ENCODE measurements at places on chromosomes 1 and 21.

- no peak for DNase-seq
Observed at GRCh38 chr1:6909857-6910256, 124.6 kb downstream of the CAMTA1 start.

- DNase-seq: no peak
Observed at GRCh38 chr1:69191335-69191734, 376.4 kb upstream of the LRRC7 start.

- no peak for DNase-seq
Observed at GRCh38 chr1:185239861-185240260, 77.2 kb downstream of the IVNS1ABP start.

GRCh38 chr1:88371436-88372023 is 312.5 kb upstream of the PKN2 start:
- no peak for DNase-seq

GRCh38 chr1:227343206-227343605 is 24.9 kb upstream of the CDC42BPA start:
- no peak for DNase-seq

DNA sequence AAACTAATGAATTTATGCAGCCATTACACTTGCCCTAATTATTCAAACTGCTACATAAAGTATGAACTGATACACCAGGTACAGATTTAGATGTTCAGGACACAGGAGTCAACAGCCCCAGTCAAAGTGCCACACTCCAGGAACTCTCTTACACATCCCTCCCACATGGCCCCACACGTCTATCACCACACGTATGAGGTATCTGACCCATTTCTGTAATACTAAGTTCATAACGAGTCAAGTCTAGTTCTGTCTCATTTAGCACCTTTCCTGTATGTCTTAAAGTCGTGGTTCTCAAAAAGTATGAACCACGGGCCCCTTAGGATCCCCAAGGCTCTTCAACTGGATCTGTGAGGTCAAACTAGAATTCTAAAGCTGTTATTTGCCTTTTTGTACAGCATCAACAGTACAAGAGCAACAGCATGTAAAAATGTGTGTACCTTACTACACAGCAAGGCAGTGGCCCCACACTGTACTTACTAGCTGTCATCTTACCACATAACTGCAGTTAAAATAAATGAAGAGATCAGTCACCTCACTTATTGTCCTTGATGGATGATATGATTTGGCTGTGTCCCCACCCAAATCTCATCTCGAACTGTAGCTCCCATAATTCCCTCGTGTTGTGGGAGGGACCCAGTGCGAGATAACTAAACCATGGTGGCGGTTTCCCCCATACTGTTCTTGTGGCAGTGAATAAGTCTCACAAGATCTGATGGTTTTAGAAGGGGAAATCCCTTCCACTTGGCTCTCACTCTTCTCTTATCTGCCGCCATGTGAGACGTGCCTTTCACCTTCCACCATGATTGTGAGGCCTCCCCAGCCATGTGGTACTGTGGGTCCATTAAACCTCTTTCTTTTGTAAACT is 42.6 kb downstream of the SIPA1L2 start:
- DNase-seq: no peak

- DNase-seq: no peak
Observed at GRCh38 chr21:43771698-43772424, 4.2 kb downstream of the CSTB start.

- no peak for DNase-seq
Observed at GRCh38 chr1:192552760-192553191, 22.8 kb upstream of the RGS1 start.

GRCh38 chr1:228992044-228992443 is 256.8 kb downstream of the RHOU start:
- DNase-seq: no peak

DNA sequence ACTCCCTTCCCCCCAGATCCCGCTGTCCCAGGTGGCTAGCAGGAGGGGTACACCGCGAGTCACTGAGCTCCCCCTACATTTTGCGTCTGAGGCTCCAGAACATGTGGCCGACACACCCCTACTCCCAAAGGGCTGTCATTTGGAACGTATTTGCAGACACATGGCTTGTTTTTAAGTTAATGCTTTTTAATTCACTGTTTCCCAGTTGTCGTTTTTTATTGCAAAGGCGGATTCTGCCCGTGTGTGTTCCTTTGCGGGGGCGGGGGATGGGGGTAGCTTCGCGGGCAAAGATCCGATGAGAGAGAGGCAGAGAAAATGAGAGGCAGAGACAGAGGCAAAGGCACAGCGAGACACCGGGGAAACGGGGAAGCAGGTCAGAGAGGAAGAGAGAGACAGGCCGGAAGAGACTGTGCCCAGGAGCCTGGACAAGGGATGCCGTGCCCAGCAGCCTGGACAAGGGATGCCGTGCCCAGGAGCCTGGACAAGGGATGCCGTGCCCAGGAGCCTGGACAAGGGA is 270.2 kb downstream of the FOXD2 start:
- DNase-seq: no peak

- no peak for DNase-seq
Observed at GRCh38 chr1:151128800-151129199, 17.6 kb downstream of the SEMA6C start.

- no peak for DNase-seq
Observed at GRCh38 chr21:40471103-40471502, 375.9 kb downstream of the DSCAM start.

GRCh38 chr1:201002510-201002909 is 21.0 kb downstream of the KIF21B start:
- no peak for DNase-seq

DNA sequence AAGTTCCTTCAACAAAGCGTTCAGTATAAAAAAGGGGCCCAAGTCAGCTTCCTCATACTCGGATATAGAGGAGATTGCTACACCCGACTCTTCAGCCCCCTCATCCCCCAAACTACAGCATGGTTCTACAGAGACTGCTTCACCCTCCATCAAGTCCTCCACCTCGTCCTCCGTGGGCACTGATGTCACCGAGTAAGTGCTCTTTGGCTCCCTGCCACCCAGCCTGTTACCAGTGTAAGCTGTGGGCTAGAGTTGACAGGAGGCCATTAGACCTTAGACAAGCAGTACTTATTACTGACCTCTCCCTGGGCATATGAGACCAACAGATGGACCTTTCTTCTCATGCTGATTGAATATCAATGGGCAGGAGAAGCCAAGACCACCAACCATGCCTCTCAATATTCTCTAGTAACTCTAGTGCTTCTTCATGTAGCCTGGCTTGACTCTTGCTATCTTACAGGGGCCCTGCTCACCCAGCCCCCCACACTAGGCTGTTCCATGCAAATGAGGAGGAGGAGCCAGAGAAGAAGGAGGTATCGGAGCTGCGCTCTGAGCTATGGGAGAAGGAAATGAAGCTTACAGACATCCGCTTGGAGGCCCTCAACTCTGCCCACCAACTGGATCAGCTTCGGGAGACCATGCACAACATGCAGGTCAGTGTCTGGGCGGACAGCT is 20.9 kb upstream of the IPO9 start:
- DNase-seq: no peak

GRCh38 chr21:32062591-32063227 is 189.9 kb downstream of the HUNK start:
- DNase-seq: no peak

DNA sequence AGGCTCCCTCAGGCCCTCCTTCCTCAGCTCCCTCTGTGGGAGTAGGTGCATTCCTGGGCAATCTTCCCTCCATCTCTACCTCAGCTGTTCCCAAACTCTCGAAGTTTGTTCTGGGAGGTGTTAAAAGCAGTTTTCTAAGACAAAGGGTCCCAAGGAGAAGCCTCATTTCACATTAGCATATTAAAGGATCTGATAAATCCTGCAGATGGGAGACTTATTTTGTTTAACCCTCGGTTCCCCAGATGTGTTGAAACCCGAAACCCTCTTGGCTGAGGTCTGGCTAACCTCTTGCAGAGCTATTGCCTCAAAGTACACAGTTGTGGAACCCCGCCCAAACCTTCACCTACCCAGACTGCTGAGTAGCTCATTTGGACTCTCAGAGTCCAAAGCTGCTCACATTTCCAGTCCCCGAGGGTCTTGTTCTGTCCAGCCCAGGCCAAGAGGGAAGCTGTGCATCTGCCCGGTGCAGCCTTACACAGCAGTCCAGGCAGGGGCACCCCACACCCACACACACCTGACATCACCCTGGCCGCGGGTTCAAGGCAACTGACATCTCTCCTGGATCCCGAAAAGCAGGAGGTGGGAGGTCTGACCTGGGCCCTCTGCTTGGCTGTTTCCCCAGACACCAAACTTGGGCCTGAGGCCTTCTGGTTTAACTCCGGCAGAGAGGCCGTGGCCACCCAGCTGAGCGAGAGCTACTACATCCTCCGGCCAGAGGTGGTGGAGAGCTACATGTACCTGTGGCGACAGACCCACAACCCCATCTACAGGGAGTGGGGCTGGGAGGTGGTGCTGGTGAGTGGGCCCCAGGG is 19.5 kb upstream of the SELENON start:
- DNase-seq: no peak

- DNase-seq: no peak
Observed at GRCh38 chr1:41286992-41287391, 44.9 kb upstream of the SCMH1 start.

- no peak for DNase-seq
Observed at GRCh38 chr1:6178751-6179563, 1.2 kb downstream of the CHD5 start.

GRCh38 chr1:13760340-13760739 is 60.4 kb downstream of the PRDM2 start:
- no peak for DNase-seq

DNA sequence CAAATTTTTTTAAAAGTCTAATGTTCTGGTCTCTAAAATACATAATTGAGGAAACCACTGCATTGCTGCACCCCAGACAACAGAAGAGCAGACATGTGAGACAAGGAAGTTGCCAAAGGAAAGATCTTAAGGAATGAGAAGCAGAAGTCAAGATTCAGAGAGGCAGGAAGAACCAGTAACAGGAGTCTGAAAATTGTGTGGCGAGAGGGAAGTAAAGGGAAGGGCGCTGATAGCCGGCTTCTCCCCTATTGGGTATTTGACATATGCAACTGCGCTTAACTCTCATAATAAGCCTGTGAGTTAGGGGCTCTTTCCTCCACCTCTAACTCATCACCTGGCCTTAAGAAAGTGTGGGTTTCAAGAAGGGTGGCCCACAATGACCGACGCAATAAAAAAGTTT is 21.9 kb upstream of the KIF14 start:
- no peak for DNase-seq

DNA sequence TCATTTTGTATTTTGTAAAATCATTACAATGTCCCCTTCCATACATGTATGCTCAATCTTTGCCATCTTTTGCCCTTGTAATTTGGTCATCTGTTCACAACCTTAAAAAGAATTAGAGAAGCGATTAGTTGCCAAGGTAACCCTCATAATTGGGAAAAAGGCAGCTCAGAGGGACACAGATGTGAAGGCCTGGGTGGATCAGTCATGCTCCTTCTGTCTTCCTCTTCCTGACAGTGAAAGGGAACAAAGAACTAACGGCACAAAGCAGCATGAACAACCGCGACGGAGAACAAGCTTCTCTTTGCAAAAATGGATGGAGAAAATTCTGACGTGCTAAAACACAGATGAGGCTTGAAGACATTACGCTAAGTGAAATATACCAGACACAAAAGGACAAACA is 78.7 kb upstream of the COG2 start:
- DNase-seq: no peak

DNA sequence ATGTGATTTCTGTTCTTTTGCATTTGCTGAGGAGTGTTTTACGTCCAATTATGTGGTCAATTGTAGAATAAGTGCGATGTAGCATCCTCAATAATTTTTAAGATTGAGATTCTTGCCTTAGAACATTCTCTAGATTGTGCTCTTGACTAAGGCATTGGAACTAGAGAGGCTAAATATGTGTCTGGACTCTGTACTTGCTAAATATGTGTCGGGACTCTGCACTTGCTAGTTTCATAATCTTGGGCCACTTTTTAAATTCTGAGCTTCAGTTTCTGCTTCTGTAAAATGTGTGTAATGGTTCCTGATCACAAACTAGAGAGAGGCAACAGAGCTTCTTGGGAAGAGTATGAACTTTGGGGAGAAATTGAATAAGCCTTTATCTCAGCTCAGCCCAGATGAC is 21.6 kb downstream of the HLX start:
- DNase-seq: no peak

GRCh38 chr1:212364985-212365384 is 49.7 kb downstream of the PACC1 start:
- no peak for DNase-seq

DNA sequence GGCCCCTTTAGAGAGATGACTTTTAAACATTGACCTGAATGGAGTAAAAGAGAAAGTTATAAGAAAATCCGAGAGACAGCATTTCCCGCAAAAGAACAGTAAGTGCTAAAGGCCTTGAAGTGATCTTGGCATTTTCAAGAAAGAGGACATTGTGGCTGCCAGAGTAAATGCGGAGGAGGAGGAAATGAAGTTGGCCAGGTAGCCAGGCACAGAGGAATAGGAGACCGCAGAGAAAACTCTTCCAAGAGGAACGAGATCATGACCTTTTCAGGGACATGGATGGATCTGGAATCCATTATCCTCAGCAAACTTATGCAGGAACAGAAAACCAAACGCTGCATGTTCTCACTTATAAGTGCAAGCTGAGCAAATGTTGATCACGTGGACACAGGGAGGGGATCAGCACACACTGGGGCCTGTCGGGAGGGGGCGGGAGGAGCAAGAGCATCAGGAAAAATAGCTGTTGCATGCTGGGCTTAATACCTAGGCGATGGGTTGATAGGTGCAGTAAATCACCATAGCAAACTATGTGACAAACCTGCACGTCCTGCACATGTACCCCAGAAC is 49.7 kb downstream of the EEIG2 start:
- no peak for DNase-seq

DNA sequence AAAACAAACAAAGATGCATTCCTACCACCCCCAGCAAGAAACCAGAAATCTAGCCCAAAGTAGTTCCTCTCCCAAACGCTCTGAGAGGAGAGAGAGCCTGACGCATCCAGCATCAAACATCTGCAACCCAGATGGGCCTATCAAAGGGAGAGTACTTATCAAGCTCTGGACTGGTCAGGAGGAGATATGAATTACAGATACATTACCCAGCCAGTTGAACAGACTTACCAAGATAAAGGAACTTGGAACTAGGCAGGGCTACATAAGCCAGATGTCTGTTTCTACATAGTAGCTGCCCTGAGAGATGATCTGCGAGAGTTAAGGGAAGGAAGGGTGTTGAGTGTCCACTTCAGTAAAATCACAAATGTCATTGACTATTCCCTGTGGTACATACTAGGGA is 138.4 kb downstream of the PAPPA2 start:
- no peak for DNase-seq

GRCh38 chr1:158327481-158327880 is 3.9 kb downstream of the CD1B start:
- DNase-seq: no peak

DNA sequence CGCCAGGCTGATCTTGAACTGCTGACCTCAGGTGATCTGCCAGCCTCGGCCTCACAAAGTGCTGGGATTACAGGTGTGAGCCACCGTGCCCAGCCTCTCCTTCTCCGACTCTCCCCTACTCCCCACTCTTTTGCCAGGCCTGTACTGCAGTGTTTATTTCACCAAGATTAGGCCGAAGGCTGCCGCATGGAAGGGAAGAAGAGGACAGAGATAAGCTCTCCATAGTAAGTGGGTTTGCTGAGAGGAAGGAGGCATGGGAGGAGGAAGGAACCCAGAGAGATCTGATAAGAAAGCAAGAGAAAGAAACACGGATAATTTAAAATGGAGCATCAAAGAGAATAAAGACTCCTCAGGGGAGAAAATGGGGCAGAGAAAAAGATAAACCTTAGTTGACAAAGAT is 8.7 kb downstream of the PTCH2 start:
- no peak for DNase-seq

GRCh38 chr1:211947396-211948295 is 87.7 kb downstream of the INTS7 start:
- DNase-seq: no peak

GRCh38 chr1:204356997-204357396 is 2.7 kb downstream of the PLEKHA6 start:
- DNase-seq: no peak

- DNase-seq: no peak
Observed at GRCh38 chr1:111653709-111654108, 34.1 kb downstream of the RAP1A start.

All from amygdala (tissue), 56 donors.